ENCODE measurements at places on chromosomes 16 and 17.
A peak's percentile ranks its signal among the peaks of the same experiment; 100 is the strongest.

- no peak for DNase-seq
Measured at GRCh38 chr17:43891851-43892646, 15.3 kb downstream of the MPP2 start.

GRCh38 chr16:31441956-31442355, 633 bp downstream of the ZNF843 start:
- no peak for DNase-seq

DNA sequence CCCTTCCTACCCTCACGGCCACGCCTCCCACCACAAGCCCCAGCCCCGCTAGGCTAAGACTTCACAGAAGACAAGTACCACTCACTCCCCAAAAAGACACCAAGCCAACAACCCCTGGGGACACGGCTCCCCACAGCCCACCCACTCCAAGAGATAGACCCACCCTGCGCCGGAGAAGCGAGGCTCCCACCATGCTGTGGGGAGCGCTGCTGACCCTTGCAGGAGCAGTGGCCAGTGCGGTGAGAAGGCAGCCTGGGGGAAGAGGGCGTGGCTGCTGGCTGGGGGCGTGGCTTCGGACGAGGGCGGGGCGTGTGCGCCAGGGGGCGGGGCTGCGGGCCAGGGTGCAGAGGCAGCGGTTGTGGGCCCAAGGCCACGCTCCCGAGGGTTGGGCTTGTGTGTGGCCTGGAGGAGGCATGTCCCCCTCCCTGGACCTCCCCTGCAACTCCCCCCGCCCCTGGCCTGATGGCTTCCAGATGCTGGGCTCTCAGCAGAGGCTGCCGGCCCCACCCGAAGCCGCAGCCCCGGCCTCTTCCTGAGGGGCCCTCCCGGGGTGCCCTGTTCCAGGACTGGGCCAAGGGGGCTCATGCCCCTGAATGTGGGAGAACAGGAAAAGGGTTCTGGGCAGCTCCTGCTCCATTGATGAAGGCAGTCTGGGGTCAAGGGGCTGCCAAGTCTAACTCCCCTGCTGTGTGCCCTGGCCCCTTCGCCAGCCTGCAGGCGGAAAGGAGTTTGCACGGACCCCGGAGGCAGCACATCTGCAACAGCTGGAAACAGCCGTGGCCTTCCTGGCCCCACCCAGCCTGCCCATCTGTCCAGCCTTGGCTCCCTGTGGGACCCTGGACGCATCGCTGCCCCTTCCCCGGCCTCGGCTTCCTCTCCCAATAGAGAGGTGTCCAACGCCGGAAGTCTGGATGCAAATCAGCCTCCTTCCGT, 9.1 kb downstream of the TFAP4 start:
- DNase-seq = no peak

GRCh38 chr16:57115514-57116182, 23.3 kb downstream of the CPNE2 start:
- DNase-seq = no peak

GRCh38 chr17:3982541-3983017, 18.3 kb upstream of the ATP2A3 start:
- no peak for DNase-seq

GRCh38 chr17:62871291-62871690, 63.2 kb upstream of the MARCHF10 start:
- no peak for DNase-seq

- DNase-seq = no peak
Measured at GRCh38 chr16:71965223-71965622, 35.0 kb downstream of the PKD1L3 start.

DNA sequence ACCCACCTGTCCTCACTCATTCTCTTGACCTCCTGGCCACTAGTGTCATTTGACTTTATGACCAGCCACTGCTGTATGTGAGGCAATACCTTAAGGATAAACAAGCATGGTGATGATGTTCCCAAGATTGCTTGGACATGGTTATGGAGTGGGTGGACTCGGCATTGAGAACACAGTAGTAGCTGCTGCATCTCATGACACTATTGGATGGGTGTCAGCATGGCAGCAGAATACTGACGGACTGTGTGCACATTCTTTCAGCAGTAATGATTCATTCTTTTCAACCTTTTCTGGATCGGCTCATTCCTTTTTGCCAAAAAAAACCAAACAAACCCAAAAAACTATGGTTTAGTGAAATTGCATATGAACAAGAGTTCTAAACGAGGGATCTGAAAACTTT, 13.5 kb downstream of the SPECC1 start:
- no peak for DNase-seq

DNA sequence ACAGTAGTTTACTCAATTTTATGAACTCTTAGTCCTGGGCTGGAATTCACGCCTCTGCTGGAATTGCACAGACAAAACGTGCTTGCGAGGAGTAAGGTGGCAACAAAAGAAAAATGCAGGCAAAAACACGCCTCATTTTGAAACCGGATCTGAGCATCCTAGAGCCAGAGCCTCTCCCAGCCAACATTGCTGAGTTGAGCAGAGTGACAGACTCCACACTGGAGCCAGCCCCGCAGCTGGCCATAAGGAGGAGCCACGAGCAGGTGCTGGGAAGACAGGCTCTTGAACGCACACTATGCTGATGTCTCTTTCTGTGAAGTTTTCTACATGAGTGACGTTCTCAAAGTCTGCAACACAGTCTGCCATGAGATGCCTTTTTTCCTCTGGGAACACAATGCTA, 14.6 kb upstream of the HSBP1 start:
- DNase-seq = no peak

DNA sequence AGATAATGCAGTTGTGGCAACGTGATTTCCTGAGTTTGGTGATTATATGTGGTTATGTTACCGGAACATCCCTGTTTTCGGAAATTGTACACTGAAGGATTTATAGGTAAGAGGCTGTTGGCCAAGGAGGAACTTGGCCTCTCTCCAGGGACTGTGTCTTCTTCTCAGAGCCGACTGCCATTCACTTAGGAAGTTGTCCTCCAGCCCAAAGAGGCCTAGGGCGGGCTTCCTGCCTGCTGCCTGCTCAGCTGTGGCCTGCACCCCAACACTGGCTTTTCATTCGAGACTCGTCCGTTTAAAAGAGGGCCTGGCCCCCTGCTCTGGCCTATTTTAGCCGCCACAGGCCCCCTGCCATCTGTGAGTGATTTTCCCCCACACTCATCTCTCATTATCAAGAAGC, 64.3 kb downstream of the ZDHHC7 start:
- DNase-seq = peak; percentile 14
